ENCODE measurements at places on chromosomes 1 and 21.

DNA sequence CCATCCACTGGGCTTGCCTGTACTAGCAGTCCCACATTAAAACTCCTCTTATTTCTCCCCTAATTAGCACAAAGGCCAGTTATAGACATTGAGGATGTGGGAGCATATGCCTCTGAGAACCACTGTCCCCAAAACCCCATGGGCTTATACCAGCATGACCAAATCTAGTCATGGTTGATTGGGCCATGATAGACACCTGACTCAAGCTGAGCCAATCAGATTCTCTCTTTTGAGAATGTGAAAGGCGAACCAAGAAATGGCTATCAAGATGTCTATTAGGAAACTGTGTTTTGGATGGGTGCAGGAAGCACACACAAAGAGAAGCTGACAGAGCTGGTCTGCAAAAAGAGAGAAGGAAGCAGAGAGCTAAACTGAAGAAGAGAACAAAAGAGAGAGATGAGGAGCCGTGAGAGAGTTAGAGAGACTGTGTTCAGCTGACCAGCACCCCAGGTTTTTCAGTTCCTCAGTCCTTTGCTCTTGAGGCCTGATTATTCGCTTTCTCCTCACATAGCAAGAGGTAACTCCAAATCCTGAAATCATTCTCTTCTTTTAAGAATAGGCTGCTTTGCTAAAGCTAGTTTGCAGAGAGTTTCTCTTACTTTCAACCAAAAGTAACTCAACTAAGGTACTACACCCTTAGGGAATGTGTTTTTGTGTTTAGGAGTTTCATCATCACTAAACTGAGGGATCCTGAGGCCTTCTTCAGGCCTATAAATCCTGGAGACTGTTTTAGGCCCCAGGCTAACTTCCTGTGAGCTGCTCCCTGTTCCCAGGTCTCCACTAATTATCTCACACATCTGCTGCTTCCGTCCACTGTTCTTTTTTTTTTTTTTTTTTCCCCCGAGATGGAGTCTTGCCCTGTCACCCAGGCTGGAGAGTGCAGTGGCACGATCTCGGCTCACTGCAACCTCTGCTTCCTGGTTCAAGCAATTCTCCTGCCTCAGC lies 7.9 kb upstream of the TIPRL start:
- DNase-seq = no peak

GRCh38 chr1:167529829-167530474 lies 11.6 kb upstream of the CD247 start:
- DNase-seq = no peak

GRCh38 chr1:166972193-166972592 lies 3.1 kb downstream of the ILDR2 start:
- DNase-seq = no peak

- no peak for DNase-seq
Observed at GRCh38 chr1:19381261-19381660, 69.1 kb downstream of the SLC66A1 start.

DNA sequence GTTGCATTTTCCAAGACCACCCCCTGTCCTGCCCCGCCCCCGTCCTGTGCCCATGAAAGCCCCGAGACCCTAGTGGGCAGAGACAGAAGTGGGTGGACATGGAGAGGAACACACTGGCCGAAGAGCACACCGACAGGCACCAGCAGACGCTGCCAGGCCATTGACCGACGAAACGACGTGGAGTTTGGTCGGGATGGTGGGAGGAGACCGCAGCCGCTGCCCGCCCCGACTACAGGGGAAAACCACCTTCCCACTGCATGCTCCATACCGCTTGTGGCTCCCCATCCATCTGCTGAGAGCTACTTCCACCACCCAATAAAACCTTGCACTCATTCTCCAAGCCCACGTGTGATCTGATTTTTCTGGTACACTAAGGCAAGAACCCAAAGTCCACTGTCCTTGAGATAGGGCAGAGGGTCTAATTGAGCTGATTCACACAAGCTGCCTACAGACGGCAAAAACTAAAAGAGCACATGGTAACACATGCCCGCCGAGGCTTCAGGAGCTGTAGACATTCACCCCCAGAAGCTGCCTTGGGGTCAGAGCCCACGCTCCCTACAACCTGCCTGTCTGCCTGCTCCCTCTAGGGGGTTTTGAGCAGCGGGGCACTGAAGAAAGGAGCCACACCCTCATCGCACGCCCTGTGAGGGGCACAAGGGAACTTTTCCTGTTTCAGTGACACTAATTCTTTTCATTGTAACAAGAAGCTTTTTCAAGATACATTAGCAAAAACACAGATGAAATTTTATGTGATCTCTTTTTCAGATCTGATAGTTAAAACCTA lies 81.2 kb upstream of the RAB3GAP2 start:
- no peak for DNase-seq

All from esophagus squamous epithelium (tissue), 5 donors.